Left lung (tissue), 14 donors: ENCODE measurements at places on chromosomes 5 and 9. TPM values are rescaled to one million over a fixed set of nuclear protein-coding genes. Genes with fewer than 3 reads are reported as not detected.

GRCh38 chr9:112218908-112219307, 43.8 kb upstream of the SUSD1 start:
- DNase-seq: no peak

DNA sequence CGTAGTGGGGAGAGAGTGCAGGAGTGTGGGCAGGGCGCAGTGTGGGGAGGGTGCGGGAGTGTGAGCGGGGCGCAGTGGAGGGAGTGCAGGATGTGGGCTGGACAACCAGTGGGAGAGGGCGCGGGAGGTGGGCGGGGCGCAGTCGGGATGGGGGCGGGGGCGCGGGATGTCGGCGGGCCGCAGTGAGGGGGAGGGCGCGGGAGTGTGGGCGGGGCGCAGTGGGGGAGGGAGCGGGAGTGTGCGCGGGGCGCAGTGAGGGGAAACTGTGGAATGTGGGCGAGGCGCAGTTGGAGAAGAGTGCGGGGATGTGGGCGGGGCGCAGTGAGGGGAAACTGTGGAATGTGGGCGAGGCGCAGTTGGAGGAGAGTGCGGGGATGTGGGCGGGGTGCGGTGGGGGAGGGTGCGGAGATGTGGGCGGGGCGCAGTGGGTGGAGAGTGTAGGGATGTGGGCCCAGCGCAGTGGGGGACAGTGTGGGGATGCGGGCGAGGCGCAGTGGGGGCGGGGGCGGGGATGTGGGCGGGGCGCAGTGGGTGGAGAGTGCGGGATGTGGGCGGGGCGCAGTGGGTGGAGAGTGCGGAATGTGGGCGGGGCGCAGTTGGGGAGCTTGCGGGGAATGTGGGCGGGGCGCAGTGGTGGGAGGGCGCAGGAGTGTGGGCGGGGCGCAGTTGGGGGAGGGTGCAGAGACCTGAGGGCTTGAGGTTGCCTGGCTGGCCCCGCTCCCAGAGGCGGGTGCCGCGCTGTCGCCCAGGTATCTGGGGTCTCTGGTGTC, at the start of gene NXNL2:
NXNL2 (plus strand) TSS at position 723 of the 770 bp plus-strand sequence. CDS start 257 bp downstream, outside the sequence.
- DNase-seq: peak; percentile 95

- no peak for DNase-seq
These were observed 10.3 kb upstream of the LAMC3 start for GRCh38 chr9:130998597-130999244.

DNA sequence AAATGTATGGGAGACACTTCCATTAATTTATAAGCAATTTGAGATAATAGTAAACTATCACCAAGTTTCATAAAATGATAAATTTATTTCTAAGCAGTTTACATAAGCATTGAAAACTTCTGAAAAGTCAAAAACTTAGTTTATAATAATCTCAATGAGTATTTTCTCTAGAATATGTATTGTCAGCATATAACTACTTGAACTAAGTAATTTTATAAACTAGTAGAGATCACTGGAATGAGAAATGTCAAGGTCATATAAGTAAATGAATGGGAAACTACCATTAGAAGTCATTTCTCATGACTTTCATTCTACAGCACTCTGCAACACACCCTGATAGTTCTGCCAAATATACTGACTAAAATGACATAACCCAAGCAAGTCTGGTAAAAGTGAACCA, 3.4 kb downstream of the TBCA start:
- no peak for DNase-seq

The BASP1 gene
- total RNA-seq: 22.9 TPM

The LHX3 gene
- total RNA-seq: not detected

- DNase-seq: no peak
These were observed 628.8 kb upstream of the DMAC1 start for GRCh38 chr9:8428389-8428788.
